NCI-H510A (cell line): ENCODE measurements at places on chromosomes 12 and 14.

DNA sequence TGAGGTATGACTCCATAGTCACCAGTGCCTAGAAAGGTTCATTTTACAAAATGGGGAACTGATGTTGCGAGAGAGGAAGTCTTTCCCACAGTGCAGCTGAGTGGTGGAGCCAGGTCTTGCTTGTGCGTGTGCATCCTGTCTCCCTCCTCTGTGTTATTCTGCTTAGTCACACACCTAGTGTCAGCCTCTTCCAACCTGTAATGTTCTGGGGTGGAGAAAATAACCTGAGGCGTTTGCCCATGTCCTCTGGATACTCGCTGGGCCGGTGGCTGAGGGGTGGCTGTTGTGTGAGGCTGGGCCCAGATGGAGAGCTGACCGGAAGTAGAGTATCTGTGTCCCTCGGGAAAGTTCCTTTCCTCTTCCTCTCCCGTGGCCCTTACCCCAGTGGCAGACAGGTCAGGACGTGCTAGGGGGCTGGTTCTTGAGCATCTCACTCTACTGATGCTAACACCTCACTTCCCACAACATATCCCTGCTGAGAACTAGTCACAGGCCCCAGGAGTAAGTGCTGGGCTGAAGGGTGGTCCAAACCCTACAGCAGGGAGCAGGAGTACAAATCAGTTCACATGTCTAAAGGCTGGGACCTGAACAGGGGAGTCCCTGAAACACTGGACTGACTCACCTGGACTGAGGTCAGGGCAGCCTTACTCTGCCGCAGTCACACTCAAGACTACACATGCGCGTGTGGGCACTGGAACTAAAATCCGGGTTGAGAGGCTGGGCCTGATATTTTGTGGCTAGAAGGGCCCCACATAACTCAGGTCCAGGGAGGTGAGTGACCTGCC lies 7.0 kb downstream of the MLF2 start:
- no peak for DNase-seq

DNA sequence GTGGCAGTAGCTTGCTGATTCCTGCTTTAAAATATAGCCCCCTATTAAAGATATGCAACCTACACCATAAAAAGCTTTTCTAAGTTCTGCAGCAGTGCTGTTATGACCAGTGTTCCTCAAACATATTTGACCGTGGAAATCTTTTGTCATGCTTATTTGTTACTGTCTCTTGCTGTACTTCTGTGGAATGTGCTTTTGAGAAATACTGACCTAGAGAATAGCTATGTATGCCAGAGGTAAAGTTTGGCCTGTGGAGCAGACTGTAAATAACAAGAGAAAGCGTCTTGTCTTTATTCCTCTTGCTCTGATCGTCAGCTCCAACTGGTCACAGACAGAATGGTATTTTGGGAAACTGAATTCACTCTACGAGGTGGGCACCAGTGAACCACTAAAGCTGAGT lies 239.0 kb downstream of the FBXL14 start:
- DNase-seq, result no peak

DNA sequence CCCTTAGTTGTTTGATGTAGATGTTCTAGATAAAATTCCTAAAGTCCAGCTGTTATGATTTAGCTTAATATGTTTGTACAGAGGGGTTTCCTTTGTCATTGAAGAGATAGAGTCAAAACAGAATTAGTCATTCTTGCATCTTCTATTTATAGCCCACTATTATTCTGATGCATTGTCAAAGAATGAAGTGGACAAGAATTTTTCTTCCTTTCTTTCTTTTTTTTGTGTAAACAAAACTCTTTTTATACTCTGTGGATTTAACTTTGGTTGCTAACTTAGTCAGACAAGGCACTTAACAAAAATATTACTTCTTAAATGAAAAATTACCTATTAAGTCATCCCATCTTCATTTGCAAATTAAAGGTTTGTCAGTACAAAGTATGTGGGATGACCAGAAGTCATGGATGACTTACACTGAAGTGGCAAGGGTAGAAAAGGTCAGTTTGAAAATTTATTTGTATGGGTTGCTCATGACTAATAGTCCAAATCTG lies 215.6 kb upstream of the DDHD1 start:
- no peak for DNase-seq

GRCh38 chr14:82431031-82431430 lies 897.4 kb upstream of the SEL1L start:
- no peak for DNase-seq

DNA sequence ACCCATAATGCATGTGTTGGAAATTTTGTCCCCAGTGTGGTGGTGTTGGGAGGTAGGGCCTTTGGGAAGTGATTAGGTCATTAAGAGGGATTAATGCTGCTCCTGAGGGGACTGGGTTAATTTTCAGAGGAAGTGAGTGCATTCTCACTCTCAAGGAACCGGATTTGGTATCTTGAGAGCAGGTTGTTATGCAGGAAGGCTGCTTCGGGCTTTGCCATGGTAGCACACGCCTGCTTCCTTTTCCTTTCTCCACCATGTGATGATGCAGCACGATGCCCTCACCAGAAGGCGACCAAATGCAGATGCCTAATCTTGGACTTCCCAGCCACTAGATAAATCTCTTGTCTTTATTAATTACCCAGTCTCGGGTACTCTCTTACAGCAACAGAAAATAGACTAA lies 257.1 kb downstream of the SSPN start:
- no peak for DNase-seq

- peak; percentile 64 for DNase-seq
These were observed 30.9 kb upstream of the TUBA1C start for GRCh38 chr12:49233842-49234526.

DNA sequence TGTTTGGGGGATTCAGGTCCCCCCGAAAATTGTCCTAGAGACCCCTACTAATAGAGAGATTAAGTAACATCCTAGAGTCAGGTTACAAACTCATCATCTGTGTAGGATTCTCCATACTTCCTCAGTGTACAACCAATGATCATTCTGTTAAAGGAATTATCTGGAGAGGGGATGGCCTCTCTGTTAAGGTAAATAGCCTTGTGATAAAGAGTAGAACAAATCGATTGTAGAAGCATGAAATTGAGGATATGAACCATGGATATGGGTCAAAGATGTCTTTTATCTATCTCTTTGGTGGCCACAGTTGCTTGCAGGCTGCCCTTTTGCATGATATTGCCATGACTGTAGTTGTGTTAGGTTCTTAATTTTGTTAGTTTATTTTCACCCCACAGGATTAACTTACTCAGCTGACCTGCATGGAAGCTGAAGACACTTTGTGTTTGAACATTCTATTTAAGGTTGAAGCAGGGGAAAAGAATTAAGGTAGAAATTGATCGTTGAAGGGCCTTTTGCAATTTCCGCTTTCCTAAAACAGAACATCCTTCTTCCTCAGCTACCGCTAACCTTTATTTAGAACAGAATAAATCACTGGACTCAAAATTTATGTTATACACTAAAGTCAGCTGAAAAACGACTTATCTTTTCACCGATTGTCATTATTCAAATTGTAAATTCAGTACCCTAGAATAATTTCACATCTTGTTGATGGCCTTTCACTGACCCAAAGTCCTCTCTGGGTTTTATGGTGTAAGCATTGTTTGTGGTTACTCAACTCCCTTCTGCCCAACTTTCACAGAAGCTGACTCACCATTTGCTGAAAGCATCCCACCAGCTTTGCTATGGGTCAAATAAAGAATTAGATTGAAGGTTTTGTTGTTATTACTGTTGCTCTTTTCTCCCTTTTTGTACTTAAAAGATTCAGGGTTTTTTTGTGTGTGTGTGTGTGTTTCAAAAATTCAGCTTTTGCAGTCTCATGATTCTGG lies 52.3 kb downstream of the IRAK3 start:
- DNase-seq, result no peak
